ENCODE measurements at places on chromosomes 4 and X.

DNA sequence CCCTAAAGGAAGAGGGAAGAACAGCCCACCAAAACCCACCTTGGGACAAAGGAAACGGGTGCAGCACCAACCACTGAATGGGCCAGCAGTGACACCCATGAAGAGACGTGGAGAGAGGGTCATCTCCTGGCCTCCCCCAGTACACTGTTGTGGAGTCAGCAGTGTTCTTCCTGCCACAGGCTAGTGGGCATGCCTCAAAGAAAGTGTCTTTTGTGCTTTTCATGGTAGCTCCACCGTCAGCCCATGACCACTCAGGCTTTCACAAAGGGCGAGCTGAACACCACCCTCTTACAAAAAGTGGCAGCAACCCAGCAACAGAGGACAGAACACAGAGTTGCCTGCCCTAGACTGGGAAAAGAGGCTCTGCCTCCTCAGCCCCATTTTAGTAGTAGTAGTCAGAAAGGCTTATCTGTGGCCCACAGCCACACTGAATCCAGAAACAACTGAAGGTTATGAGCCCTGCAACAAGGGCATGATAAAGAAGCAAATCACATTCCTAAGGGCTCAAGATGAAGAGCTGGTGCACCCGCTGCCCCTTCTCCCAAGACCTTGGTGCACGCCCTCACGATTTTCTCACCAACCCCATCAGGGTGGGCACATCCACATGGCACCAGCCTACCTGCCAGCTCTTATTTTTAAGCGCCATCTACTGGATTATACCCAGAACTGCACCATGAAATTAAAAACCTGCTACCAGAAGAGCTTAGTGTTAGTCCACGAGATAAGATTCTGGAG lies 53.1 kb downstream of the RAB28 start:
- no peak for DNase-seq

GRCh38 chrX:39196192-39197102 lies 395.2 kb downstream of the MID1IP1 start:
- DNase-seq, result no peak

- DNase-seq, result no peak
These were observed 241.6 kb downstream of the MGST2 start for GRCh38 chr4:139907001-139907809.

- no peak for DNase-seq
These were observed 19.1 kb upstream of the ABRAXAS1 start for GRCh38 chr4:83503974-83504373.

DNA sequence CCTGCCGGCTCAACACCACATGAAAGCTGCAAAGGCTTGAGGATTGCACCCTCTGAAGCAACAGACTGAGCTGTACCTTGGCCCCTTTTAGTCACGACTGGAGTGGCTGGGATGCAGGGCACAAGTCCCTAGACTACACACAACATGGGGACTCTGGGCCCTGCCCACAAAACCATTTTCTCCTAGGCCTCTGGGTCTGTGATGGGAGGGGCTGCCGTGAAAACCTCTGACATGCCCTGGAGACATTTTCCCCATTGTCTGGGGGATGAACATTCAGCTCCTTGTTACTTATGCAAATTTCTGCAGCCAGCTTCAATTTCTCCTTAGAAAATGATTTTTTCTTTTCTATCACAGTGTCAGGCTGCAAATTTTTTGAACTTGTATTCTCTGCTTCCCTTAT lies 123.5 kb upstream of the SMARCAD1 start:
- no peak for DNase-seq

DNA sequence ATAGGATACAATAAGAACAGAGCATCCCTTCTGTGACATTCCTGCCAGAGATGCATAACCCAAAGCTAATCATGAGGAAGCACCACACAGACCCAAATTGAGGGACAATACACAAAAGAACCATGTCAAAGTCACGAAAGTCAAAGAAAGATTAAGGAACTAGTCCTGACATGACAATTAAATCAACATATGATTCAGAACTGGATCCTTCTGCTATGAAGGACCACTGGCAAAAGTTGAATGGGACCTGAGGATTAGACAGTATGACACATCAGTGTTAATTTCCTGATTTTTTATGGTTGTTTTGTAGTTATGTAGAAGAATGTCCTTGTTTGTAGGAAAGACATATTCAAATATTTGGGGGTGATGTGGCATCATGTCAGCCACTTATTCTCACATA lies 13.9 kb downstream of the ACOT9 start:
- DNase-seq, result no peak

- no peak for DNase-seq
These were observed 272.1 kb downstream of the RAPGEF2 start for GRCh38 chr4:159374749-159375530.

DNA sequence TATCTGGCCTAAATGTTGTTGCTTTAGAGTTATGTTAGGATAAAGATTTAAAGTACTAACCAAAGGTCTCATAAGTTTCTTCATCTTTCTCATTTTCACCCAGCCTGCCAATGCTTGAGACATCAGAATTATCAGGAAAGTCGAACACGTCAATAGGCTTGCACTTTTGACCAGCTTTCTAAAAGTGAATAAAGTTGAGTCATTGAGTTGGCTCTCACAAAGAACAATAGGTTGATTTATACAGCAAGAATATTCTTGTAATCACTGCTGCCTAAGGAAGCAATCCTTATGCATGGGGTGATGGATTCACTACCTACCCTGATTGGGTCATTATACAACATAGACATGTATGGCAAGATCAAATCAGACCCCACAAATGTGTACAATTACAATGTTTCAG lies 5.0 kb downstream of the CENPU start:
- DNase-seq, result no peak

DNA sequence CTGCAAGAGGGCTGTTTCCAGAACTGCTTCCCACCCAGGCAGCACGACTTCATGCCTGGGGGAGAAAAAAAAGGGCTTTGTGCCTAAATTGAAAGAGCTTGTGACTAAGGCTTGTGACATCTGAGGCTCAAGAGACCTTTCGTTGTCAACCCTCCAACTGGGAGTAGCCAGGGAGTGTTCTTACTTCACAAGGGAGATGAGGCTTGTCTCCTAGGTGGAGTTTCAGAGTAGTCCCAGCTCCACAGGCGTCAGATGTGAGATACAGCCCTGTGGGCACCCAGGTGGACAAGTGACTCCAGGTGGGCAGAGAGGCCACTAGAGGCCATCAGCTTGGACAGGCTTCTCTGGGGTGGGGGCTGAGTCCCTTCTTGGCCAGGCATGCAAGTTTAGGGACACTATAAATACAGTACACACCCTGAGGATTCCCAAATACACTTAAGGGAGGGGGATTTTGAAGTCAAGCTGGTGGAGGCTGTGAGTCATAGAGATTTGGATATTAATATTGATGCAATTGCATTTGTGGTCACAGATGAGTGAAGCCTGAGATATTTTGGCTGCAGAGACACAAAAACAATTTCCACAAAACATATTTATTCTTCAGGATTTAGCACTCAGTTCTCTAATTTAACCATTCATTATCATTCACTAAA lies 40.1 kb upstream of the SETD7 start:
- no peak for DNase-seq

DNA sequence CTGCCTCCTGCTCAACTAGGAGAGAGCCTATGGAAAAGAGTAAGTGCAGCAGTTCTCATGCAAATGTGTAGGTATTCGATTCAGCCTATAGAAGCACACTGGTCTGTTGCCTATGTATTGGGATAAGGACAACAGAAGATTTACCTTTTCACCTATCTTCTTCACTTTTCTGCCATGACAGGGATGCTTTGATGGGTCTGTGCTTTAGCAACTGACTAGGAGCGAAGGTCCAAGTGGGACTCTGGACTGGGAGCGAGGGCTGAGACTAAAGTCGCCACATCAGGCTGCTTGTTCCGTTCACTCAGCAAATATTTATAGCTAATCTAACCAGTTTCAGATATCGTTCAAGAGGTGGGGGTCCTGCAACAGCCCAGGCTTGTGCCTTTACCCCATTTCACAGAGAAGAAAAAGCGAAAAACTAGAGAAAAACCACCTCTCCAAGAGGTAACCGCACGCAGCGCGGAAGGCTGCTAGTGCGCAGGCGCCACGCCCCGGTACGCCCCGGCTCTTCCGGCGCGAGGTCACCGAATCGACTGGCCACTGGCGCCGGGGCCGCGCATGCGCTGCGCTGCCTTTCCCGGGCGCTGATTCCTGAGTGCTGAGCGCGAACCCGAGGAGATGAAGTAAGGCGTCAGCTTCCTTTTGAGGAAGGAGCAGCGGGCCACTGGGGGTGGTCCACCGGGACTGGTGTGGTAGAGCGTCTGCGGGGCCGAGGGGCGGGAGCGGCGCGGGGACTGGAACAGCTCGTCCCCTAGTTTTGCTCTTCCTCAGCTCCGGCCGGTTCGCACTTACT lies at the start of gene RBMX2:
Gene RBMX2, plus strand, starts transcription at position 573 of the 793 bp plus-strand sequence. Its CDS starts 46 bp downstream, at position 619.
- peak; percentile 23 for DNase-seq
